ENCODE measurements at places on chromosomes 13 and 19. TPM values are rescaled to one million over a fixed set of nuclear protein-coding genes. Genes with fewer than 3 reads are reported as not detected.

DNA sequence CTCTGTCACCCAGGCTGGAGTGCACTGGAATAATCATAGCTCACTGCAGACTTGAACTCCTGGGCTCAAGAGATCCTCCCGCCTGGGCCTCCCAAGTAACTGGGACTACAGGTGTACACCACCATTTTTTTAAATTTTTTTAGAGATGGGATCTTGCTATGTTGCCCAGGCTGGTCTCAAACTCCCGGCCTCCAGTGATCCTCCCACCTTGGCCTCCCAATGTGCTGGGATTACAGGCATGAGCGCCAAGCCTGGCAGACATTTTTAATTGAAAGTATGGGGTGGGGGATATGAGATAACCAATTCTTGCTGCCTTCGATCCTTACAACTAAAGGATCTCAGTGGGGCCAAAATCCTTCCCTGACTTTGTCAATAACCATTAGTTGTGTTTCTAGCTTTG lies 91.8 kb downstream of the ZNF557 start:
- DNase-seq = no peak

DNA sequence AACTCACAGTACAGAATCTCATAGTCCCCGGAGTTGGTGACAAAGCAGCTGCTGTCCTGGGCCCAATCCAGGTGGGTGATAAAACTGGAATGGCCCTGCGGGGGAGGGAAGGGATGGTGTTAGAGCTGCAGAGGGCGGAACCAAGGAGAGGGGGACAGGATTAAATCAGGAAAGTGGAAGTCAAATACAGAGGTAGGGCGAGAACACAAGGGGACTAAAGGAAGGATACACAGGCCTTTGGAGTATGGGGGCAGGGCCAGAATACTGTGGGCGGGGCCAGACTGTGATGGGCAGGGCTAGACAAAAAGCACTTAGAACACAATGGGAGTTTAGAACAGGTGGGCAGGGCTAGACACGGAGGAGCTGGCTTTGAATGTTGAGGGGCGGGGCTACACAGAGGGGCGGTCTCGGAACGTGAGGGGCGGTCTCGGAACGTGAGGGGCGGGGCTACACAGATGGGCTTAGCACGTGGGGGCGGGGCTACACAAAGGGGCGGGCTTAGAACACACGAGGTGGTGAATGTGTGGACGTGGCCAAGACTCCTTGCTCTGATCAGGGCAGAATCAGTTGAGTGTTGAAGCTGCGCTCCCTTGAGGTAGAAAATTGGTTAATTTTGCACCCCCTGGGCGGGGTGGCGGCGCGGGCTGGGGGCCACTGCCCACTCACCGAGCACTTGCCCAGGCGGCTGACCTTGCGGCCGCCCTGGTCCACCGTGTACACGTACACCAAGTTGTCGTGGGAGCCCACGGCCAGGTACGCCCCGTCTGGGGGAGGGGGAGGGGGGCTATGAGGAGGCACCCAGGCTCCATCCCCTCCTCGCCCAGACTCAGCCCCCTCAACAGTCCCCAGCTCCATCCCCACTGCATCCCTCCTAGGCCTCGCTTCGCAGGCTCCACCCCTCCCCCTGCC lies 14.0 kb upstream of the GPR4 start:
- peak; percentile 75 for DNase-seq

DNA sequence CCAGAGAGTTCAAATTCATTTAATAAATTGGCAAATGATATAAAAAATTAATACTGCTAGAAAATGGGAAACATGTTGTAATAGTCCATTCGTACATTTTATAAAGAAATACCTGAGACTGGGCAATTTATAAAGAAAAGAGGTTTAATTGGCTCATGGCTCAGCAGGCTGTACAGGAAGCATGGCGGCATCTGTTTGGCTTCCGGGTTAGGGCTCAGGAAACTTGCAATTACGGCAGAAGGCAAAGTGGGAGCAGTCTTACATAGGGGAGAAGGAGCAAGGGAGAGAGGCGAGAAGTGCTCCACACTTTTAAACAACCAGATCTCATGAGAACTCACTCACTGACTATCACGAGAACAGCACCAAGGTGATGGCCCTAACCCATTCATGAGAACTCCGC lies 512.0 kb downstream of the DACH1 start:
- no peak for DNase-seq

DNA sequence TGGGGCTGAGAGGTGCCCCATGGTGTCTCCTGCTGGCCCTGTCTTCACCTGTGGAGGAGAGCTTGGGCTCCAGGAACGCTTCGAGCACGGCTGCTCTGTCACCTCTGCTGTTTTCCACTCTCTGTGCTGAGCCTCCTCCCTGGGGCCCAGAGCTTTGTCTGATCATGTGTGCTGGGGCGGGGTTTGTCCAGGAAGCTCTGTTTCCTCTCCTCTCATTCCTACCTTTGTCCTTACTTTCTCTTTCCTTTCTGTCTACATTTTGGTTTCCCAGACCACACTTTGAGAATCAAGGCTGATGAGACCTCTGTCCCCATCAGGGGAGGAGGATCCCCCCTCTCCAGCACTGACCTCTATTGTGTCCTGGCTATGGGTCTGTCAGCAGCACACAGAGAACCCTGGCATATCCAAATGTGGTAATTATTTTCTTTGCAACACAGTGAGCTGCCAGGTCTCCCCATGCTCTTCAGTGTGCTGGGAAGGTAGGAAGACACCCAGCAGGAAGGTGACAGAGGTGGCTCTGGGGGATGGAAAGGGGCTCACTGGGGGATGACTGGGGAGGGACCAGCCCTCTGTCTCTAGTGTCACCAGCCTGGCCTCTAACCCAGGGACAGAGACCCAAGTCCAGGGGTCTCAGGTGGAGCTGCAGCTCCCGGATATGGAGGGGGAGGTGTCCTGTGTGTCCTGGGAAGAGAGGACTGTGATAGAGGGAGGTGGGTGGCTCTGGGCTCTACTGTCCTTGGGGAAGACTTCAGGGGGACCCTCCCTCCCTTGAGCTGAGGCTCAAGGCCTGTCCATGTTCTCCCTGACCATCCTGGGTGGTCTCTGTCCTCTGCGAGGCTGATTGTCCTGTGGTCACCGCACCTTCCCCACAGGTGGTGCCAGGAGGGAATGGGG lies at the start of gene CEACAM1:
TSS of gene CEACAM1 (minus strand) at position 128 of the 894 bp plus-strand sequence. CDS start at position 21, 107 bp downstream.
- DNase-seq = peak; percentile 55

GRCh38 chr19:42115219-42115618 lies 17.0 kb downstream of the POU2F2 start:
- DNase-seq = no peak

The KLF1 gene
- total RNA-seq = not detected

DNA sequence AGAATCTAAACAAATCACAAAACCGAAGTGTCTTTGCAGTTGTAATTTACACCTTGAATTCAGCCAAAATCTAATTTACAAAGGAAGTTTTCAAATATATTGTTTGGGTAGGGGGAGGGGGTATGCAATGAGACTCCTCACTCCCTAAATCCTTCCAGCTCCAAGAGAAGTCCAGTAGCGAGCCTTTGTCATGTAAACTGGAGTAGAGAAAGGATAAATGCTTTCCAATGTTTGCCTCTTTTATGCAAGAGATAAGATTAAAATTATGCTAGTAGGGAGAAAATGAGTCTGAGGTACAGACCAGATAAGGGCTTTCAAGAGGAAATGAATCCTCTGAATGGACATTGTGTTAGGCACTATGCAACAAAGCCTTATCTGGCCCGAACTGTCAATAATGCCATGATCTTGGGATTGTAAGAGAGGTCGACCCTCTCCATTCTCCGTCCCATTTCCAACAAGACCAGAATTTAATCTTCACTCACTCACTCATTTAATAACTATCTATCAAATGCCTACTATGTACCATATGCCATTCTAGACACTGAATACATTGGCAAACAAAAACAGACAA lies 199.2 kb downstream of the LACC1 start:
- no peak for DNase-seq

DNA sequence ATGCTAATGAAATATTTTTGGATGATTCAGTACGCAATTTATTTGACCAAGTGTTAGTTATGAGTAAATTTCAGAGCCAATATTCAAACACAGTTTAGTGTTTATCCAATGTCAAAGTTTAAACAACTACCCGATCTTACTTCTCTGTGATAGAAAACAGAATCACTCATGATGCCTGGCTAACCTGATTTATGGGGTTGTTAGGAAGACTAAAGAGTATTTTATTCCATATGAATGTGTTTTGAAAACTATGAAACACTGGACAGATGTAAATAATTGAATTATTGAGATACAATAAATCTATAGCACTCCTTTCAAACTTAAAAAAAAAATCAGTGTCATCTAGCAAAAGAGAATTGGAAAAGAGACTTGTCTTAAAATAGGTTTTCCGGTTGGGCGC lies 1181.8 kb downstream of the EFNB2 start:
- no peak for DNase-seq

- peak; percentile 78 for DNase-seq
Observed at GRCh38 chr13:34070006-34070405, 252.1 kb downstream of the RFC3 start.

- DNase-seq = peak; percentile 94
Observed at GRCh38 chr19:35404879-35405622, 34.2 kb downstream of the GPR42 start.

- DNase-seq = no peak
Observed at GRCh38 chr13:106484084-106484483, 51.4 kb downstream of the EFNB2 start.

All from bronchial epithelial cell (primary cell).